ENCODE measurements at places on chromosomes 2 and 18. TPM values are rescaled to one million over a fixed set of nuclear protein-coding genes. Genes with fewer than 3 reads are reported as not detected.

Gene DES
- 8.4 TPM for polyA plus RNA-seq

- DNase-seq, result no peak
Observed at GRCh38 chr2:113284476-113284875, 5.8 kb upstream of the PAX8 start.

DNA sequence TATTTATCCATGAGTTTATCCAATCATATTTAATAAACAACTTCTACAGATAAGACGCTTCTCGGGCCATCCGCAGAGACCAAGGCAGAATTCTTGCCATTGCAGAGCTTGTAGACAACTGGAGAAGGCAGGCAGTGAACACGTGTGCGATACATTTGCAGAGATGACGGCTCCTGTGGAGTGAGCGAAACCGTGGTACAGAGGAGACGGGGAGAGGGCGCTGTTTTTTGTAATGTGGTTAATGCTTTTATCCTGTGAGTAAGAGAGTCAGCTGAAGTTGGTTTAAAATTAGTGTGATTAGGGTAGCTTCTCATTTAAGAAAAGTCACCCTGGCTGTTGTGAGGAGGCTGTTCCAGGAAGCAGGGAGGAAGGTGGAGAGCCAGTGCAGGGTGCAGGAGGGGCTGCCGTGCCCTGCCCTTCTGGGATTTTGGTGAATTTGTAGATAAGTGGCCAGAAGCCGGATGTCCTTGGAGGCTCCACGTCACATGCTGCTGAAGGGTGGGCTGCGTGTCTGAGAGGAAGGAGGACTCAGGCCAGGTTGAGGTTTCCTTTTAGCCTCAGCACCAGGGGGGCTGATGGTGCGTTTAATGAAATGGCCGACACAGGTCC, 151.4 kb downstream of the SNTG2 start:
- DNase-seq, result no peak

Gene CCDC142
- polyA plus RNA-seq, result 15.9 TPM

Gene KIF5C
- 3.8 TPM for polyA plus RNA-seq

Gene NT5DC4
- polyA plus RNA-seq, result 0.14 TPM

Gene RTKN
- polyA plus RNA-seq, result 94.5 TPM

DNA sequence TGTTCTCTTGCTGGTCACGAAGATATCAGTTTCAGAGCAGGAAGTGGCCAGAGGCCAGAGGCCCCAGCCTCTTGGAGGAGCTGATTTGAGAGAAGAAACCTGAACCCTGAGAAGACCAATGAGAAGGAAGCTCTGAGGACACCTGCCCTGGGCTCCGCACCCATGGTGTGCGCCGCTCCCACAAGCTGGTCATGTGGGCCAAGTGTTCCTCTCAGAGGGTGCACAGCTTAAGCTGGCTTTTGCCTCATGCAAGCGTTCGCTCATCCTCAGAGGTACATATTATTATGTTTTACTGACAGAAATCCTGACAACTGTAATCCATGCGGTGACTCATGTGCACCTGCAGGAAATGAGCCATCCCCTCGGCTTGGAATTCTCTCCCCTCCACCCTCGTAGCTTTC, 316.1 kb upstream of the MYT1L start:
- no peak for DNase-seq

DNA sequence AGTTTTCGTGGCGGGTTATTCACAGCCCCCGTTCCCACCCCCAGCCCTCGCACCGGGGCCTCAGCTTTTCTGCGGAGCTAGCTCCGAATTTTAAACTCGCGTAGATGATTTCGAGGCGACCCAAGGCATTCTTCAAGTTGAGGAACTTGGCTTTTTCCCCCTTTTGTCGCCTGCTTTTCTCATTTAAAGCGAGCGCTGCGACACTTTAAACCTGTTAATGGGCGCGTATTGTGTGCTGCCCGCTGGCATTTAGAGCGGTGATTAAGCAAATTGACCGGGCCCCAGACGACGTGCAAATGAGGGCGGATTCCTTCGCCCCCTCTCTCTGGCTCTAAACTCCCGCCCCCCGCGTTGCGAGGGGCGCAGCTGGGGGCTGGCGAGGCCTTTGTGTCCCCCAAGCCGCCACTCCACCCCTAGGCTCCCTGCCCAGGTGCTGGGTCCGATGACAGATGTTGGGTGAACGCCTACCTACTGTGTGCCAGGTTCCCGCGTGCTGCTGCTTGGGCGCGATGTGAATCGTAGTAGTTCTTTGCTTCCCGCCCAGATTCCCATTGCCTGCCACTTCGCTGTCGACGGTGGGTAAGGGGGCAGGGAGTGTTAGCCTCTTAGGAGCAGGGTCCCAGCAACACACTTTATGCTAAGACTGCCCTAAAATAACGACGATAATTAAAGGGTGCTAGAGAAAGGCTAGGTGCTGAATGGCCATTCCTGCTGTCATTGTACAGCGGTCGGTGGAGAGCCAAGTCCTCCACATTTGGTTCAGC, 1.9 kb downstream of the TCF7L1 start:
- DNase-seq, result no peak

Gene HOXD4
- 72.5 TPM for polyA plus RNA-seq

DNA sequence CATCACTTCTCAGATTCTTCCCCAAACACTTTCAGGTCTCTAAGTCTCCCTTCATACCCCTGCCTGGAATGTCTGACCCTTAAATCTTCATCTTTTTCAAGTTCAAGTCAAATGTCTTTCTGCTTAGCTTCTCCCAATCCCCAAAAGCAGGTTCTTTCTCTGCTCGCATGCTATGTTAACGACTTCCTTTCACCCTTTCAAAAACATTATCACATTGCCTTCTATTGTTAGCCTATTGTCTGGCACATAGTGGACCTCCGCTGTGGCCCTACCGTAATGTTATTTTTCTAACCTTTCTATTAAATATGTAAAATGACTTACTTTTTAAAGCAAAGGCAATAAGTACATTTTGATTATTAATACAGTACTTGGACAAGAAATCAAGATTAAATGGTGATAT, 2.2 kb downstream of the CDKL4 start:
- DNase-seq, result no peak

Gene NRBP1
- 146 TPM for polyA plus RNA-seq

Gene MRPL19
- polyA plus RNA-seq, result 68.0 TPM

Gene PRPF40A
- 162 TPM for polyA plus RNA-seq

Gene TRIB2
- polyA plus RNA-seq, result 202 TPM

GRCh38 chr18:57154191-57154830, 7.4 kb downstream of the BOD1L2 start:
- no peak for DNase-seq

All from left renal cortex interstitium (tissue), 4 donors.